ENCODE measurements at places on chromosomes 2 and 18.

GRCh38 chr2:36406296-36406695, 50.7 kb downstream of the CRIM1 start:
- DNase-seq: no peak

DNA sequence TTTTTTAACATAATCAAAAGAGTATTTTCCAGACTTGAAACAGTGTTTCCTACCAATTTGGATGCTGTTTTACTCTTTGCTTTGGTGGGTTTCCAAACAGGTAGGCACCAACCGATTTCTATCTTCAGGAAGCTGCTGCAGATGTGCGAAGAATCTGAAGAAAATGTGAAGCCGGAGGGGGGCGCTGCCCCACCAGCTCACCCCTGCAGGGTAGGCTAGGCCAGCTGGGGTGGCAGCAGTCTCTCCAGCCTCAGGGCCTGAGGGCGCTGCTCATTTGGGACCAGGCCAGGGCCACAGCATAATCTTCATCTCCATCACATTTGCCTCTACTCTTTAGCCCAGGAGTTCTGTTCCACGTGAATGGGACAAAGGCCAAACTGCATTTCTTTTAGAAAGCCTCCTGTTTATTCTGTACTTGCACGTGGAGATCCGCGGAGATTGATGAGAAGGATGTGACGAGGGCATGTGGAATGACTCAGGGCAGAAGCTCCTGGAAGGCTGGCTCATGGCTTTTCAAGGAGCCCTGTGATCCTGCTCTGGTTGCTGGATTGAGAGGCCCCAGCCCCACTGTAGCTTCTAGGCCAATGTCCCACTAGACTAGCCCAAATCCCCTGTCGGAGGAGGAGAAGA, 84.2 kb upstream of the FAM136A start:
- DNase-seq: no peak

- DNase-seq: no peak
Observed at GRCh38 chr2:95670686-95671085, 78.9 kb downstream of the TRIM43 start.

- DNase-seq: no peak
Observed at GRCh38 chr2:167783261-167784083, 463.9 kb downstream of the STK39 start.

DNA sequence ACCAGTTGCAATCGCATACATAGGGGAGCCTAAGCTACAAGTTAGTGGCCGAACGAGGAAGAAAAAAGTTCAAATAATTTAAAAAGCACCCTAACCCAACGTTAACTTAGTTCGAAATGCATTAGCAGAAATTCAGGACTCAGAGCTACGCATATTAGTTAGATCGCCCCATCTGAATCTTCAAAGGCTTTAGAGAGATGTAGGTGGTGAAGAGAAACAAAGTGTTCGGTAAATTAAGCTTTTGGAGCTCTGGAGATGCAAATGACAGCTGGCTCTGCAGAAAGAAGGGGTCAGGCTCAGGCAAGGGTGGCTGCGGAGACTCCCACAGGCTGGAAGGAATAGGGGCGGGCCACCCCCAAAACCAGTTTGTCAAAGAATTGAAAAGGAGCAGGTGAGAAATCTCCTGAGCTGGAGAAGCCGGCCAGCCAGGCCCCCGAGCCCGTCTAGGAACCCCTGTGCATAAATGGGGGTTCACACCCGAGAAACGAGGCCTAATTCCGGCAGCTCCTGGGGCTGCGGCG, 621 bp downstream of the TXNL1 start:
- no peak for DNase-seq

- DNase-seq: no peak
Observed at GRCh38 chr2:67574230-67574629, 177.1 kb downstream of the ETAA1 start.

GRCh38 chr2:120401275-120402066, 55.5 kb downstream of the INHBB start:
- DNase-seq: no peak

Measured in D341Med (cell line).